ENCODE measurements at places on chromosomes 5 and 9.
A peak's percentile ranks its signal among the peaks of the same experiment; 100 is the strongest.

DNA sequence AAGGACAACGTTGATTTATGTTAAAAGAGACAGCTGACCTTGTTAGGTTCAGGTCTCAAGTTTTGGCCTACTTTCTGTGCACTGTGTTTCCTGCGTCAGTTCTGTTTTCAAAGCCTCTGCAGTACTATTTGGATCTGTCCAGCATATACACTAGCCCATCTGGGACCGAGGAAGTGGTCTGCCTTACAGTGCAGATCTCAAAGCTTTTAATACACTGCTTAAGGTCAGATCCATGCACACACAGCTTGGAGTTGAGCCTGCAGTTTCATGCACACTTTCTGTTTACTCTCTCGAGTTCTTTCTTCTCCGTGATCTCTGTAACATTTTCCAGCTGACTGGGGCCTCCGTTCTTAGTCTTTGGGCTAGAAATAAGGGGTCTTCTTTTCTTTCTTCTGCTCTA is 24.1 kb downstream of the CARTPT start:
- no peak for DNase-seq

GRCh38 chr5:54115735-54116403 is 194.5 kb downstream of the ARL15 start:
- DNase-seq: no peak

DNA sequence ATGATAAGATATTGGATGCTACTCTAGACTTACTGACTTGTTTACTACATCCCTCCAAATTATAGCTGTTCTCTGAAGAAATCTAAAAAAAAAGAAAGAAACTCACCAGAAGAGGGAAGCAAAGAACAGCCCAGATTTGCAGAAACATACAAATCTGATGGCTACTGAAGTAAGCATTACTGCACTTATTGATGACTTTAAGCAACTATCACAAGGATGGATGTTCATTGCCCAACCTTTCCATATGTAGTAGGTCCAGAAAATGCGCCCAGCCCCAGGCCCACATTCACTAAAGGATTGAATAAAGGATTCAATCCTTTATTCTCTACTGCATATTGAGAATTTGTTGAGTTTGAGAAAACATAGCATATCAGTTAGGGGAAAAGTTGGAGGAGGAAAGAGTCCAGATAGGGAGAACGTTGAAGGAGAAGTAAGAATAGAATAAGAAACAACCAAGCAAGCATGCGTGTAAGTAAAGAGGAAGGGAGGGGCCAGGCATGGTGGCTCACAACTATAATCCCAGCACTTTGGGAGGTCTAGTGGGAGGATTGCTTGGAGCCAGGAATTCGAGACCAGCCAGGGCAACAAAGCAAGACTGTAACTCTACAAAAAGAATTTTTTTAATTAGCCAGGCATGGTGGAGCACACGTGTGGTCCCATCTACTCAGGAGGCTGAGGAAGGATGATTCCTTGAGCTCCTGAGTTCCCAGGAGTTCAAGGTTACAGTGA is 33.8 kb upstream of the DTWD2 start:
- no peak for DNase-seq

DNA sequence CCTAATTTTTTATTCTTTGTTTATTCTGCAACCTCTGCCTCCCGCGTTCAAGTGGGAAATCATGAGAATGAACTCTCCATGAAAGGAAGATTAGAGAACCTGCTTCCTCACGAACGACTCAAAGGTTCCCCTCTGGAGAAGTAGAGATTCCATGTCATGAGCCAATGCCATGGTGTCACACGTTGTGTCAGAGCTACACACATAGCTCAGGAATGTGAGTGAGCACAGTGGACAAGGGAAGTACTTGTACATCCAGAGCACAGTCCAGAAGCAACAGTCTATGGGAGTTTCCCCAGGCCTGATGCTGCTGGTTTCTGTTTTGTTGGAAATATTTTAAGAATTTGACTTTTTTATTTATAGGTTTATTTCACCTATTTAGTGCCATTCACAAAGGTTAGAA is 26.8 kb upstream of the PPP2CA start:
- DNase-seq: no peak

GRCh38 chr5:172364773-172365172 is 81.2 kb upstream of the UBTD2 start:
- DNase-seq: peak; percentile 59

- no peak for DNase-seq
Measured at GRCh38 chr9:3528451-3528850, 2.6 kb upstream of the RFX3 start.

- no peak for DNase-seq
Measured at GRCh38 chr5:167813389-167813788, 478.1 kb upstream of the WWC1 start.

DNA sequence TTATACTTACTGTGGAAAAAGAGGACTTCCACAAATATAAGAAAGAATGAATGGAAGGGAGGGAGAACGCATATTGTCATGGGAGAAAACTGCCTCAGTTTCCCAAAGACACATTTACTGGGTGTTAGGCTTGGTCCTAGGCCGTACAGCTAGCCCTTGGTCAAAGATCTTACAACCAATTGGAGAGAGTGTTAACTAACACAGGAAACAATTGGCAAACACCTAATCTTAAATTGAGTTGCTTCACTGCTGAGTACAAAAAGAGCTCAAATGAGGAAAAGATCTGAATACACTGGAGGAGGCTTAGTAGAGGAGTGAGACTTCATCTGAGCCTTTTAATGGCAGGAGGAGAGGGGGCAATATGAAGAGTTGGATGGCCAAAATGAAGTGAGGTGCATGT is 161.7 kb downstream of the GLIS3 start:
- DNase-seq: no peak

DNA sequence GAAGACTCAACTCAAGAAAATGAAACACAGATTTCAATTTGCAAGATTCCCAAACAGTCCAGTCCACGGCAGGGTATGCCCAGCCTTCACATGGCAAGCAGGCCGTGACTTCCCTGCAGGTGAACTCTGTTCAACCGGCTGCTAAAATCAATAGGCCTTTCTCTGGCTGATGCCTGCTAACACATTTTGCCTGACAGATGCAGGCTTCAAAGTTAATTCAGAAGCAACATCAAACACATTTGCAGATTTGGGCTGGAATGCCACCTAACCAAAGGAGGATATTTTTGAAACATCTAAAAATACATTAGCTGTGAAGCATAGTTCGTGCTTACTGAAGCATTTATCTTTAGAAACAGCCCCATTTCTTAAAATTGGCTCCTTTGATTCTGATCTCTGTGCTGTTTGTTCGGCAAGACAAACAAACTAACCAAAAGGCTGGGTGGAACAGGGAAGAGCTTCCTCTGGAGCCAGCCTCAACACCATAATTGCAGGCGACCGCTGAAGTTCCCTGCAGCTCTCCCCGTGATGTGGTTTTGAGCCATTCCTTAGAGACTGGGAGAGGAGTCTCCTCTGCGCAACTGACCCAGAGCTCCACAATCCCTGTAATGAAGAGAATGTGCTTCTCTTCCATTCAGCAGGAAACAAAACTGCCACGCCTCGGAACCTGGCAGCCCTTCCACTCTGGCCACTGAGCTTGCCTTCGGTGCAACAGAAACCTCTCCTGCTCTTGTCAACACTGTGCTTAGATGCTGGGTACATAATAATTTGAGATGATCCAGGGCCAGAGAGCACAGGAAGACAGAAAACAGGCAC is 126.5 kb downstream of the MYO10 start:
- DNase-seq: no peak

DNA sequence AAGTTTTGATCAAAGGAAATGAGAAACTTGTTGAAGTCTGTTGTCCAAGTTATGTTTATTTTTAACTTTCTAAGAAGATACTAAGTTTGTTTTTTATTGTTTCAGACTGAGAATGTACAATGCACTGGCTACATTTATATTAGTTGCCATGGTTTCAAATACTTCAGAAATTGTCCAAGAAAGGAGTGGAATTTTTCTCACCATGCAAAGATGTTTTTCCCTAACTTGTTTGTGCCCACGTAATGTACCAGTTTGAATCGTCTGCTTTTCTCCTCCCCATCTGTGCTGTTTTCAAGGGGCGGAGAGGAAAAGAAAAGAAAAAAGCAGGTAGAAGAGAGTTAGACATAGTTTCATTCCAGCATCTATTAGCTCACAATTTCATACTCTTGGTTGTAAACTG is 407.0 kb downstream of the KCTD16 start:
- no peak for DNase-seq

All from BE2C (cell line).